ENCODE measurements at places on chromosomes 5 and 9.

- DNase-seq: no peak
Measured at GRCh38 chr5:177545487-177546257, 8.7 kb downstream of the FAM193B start.

DNA sequence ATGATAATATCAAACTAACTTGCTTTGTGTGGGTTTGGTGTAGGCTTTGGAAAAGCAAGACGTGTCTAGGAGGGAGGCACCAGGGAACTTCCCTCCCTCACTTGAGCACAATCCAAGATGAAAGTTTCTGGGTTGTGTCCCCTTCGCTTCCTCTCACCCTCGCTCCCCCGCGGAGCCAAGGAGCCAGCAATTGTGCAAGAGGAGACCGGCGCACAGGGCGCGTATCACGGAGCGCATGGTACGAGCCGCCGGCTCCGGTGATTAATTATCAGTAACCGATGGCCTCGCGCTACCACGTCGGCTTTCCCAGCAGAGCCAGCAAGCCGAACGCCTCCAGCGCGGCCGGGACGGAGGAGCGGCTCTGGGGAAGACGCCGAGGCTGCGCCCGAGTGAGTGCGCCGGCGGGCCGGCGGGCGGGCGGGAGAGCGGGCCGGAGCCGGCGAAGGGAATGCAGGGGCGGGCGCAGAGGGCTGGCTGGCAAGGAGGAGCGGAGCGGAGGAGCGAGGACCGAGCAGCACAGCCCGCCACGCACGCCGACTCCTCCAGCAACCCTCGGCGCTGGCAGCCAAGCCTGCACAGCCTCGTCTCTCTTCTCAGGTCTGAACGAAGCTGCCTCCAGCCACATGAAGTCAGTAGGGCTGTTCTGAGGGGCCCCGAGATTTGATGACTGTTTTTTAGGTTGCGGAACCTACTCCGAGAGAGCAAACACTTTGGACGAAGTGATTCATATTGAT lies 143.6 kb downstream of the BNC2 start:
- no peak for DNase-seq

DNA sequence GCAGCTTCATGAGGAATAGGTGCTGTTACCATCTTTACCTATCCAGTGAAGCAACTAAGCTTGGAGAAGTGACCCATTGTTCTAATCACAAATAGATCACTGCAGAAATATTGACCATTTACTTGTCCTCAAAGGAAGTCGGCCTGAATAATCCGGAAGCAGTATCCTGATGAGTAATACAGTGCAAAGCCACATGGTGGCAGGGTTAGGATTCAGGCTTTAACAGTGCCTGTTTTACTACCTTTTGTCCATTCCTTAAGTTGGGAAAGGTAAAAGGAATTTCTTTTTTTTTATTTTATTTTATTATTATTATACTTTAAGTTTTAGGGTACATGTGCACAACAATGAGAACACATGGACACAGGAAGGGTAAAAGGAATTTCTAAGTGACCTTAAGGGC lies 336.3 kb downstream of the KDM4C start:
- DNase-seq: no peak

DNA sequence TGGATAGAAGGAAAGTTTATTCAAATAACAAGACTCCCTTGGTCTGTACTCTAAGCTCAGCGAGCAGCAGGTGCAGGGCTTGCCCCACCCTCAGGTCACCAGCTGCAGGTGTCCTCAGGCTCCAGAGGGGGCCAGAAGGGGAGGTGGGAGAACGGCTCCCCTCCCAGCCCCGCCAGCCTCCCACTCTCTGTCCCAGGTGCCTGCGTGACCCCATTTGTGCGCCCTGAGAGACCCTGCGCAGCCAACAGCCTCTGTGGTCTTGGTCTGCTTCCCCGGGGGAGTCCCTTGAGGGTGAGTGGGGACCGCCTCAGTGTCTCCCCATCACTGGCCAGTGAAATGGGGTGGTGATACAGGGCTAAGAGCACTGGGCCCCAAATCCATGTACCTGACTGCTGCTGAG lies 62.3 kb upstream of the STXBP1 start:
- DNase-seq: no peak

DNA sequence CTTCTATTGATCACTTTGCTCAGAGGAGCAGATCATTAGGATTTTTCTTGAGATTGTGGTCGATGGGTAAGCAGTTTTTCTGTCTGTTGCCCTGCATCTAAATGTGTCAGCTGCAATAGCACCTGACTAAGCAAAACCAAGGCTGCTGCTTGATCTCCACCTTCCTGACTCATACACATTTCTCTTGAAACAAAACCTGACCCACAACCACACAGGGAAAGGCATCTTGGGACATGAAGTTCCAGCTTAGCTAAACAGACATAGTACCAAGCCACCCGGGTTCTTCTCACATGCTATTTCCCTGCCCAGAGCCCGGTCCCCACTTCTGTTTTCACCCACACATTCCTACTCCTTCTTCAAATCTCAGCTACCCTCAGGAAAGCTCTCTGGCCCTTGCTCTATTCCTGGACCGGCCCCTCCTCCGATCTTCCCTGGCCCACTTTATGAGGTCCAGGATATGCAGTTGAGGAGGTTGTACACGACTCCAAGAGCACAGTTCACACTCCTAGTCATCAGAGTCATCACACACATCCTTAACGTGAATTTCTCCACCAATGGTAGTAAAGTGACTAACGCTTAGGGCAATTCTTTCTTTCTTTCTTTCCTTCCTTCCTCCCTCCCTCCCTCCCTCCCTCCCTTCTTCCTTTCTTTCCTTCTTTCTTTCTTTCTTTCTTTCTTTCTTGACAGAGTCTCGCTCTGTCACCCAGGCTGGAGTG lies 16.0 kb upstream of the ZBTB43 start:
- DNase-seq: no peak

DNA sequence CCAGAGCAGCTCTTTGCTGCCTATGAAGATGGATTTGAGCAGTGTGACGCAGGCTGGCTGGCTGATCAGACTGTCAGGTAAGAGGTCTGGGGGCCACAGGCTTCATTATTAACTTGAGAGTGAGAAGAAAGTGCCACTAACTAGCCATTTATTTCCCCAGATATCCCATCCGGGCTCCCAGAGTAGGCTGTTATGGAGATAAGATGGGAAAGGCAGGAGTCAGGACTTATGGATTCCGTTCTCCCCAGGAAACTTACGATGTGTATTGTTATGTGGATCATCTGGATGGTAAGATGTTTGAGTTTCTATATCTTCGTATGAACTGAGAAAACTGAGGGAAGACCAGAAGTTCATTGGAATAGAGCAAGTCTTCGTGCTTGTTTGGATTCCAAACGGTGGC lies 22.1 kb downstream of the VCAN start:
- no peak for DNase-seq
